ENCODE measurements at places on chromosomes 6 and 20.

- peaks cover 7% of the 10 kb centered on the region for H3K4me1 ChIP-seq
- H3K4me3 ChIP-seq: no peak overlapping the region
- no peaks in the 10 kb centered on the region for H3K27me3 ChIP-seq
These were observed 358.9 kb upstream of the ARID1B start for GRCh38 chr6:156418253-156418652.

DNA sequence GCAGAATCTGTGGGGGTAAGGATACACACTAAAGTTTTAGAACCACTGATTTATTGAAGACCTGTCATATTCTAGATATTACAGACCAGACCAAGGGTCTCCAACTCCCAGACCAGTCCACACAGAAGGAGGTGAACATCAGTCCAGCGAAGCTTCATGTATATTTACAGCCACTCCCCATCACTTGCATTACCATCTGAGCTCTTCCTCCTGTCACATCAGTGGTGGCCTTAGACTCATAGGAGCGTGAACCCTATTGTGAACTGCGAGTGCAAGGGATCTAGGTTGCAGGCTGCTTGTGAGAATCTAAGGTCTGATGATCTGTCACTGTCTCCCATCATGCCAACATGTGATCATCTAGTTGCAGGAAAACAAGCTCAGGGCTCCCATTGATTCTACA is 5.0 kb upstream of the BCLAF1 start:
- no peaks in the 10 kb centered on the region for H3K27me3 ChIP-seq
- no peak overlapping the region for H3K27ac ChIP-seq
- DNase-seq: no peak
- H3K4me3 ChIP-seq: no peak overlapping the region
- H3K36me3 ChIP-seq: no peaks in the 10 kb centered on the region

DNA sequence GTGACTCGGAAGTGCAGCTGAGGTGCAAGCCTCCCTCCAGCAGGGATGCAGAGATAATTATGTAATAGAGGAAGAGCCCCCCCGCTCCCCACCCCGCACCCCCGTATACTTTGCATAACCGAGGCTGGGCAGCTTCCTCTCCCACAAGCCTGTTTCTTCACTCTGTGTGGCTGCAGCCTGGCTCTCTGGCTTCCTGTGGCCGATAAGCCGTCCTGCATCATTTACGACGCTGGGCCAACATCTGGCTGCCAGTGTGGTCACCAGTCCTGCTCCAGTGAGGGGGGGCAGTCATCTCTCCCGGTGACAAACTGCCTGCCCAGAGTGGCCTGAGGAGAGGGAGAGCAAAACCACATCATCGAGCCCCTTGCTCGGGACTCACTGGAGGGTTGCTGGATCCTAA is 59.2 kb downstream of the RBM38 start:
- peaks cover 21% of the 10 kb centered on the region for H3K4me1 ChIP-seq
- H3K4me3 ChIP-seq: no peak overlapping the region
- no peak for DNase-seq
- H3K27me3 ChIP-seq: no peaks in the 10 kb centered on the region
- no peaks in the 10 kb centered on the region for H3K36me3 ChIP-seq
- no peak overlapping the region for H3K27ac ChIP-seq

DNA sequence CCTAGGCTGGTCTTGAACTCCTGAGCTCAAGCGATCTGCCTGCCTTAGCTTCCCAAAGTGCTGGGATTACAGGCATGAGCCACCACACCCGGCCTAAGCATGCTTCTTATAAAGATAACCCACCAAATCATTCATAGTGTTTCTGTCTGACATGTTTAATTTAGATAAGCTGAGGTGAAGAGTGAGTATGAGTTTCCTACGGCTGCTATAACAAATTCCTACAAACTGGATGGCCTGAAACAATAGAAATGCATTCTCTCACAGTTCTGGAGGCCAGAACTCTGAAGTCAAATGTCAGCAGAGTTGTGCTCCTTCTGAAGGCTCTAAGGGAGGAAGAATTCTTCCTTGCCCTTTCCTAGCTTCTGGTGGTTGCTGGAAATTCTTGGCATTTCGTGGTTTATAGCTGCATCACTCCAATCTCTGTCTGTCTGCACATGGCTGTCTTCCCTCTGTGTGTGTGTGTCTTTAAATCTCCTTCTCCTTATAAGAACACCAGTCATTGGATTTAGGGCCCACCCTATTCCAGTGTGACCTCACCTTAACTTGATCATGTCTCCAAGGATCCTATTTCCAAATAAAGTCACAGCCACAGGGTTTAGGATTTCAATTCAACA is 29.9 kb downstream of the MAPK13 start:
- no peak for DNase-seq
- no peaks in the 10 kb centered on the region for H3K4me1 ChIP-seq
- H3K36me3 ChIP-seq: no peaks in the 10 kb centered on the region
- H3K27ac ChIP-seq: no peak overlapping the region
- no peak overlapping the region for H3K4me3 ChIP-seq

- no peak overlapping the region for H3K27ac ChIP-seq
- no peaks in the 10 kb centered on the region for H3K36me3 ChIP-seq
- DNase-seq: no peak
- no peaks in the 10 kb centered on the region for H3K4me1 ChIP-seq
- H3K27me3 ChIP-seq: no peaks in the 10 kb centered on the region
These were observed 136.3 kb downstream of the TFAP2C start for GRCh38 chr20:56765172-56766073.

- no peak overlapping the region for H3K4me3 ChIP-seq
- H3K4me1 ChIP-seq: no peaks in the 10 kb centered on the region
- H3K36me3 ChIP-seq: no peaks in the 10 kb centered on the region
- DNase-seq: no peak
These were observed 234.5 kb upstream of the PRDM1 start for GRCh38 chr6:105851606-105852005.

- H3K27ac ChIP-seq: no peak overlapping the region
- no peaks in the 10 kb centered on the region for H3K27me3 ChIP-seq
- H3K4me3 ChIP-seq: no peak overlapping the region
- no peak for DNase-seq
- no peaks in the 10 kb centered on the region for H3K4me1 ChIP-seq
These were observed 155.7 kb upstream of the JARID2 start for GRCh38 chr6:15090145-15090579.

DNA sequence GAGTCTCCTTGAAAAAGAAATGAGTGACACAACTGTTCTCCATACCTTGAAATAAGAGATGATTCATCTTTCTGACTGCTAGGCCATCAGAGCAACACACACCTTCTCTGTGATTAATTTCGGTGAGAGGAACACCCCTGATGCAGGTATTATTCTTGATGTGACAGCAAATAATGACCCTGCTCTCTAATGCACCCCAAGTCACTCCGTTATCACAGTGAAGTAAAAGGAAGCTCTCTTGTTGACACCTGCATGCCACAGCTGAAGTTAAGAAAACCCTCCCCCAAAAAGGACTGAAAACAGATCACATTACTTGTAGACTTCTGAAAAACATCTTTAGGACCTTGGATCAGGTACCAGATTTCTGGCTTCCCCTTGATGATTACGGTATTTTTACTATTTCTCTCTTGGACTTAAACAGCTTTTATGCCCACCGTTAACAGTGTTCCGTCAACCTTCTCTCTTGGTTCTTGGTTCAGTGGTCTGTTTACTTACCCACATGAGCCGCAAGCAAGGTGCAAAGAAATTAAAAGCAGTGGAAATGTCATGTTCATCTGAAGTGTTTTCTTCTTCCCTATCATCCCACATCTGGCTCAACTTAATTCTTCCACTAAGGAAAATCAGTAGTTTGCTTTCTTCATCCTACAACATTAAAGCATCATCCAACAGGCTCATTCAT is 249.7 kb downstream of the GMPR start:
- DNase-seq: no peak
- H3K27ac ChIP-seq: peak overlapping the region; percentile 50
- peaks cover 28% of the 10 kb centered on the region for H3K4me1 ChIP-seq
- H3K36me3 ChIP-seq: peaks cover 4% of the 10 kb centered on the region
- no peaks in the 10 kb centered on the region for H3K27me3 ChIP-seq

GRCh38 chr20:43853174-43853803 is 61.4 kb upstream of the TOX2 start:
- DNase-seq: no peak
- no peaks in the 10 kb centered on the region for H3K27me3 ChIP-seq
- no peak overlapping the region for H3K27ac ChIP-seq
- H3K4me1 ChIP-seq: no peaks in the 10 kb centered on the region
- no peaks in the 10 kb centered on the region for H3K36me3 ChIP-seq

- H3K27me3 ChIP-seq: no peaks in the 10 kb centered on the region
- no peak overlapping the region for H3K27ac ChIP-seq
- no peaks in the 10 kb centered on the region for H3K36me3 ChIP-seq
- no peaks in the 10 kb centered on the region for H3K4me1 ChIP-seq
- no peak overlapping the region for H3K4me3 ChIP-seq
These were observed 5.6 kb upstream of the KLHL31 start for GRCh38 chr6:53671111-53671510.

DNA sequence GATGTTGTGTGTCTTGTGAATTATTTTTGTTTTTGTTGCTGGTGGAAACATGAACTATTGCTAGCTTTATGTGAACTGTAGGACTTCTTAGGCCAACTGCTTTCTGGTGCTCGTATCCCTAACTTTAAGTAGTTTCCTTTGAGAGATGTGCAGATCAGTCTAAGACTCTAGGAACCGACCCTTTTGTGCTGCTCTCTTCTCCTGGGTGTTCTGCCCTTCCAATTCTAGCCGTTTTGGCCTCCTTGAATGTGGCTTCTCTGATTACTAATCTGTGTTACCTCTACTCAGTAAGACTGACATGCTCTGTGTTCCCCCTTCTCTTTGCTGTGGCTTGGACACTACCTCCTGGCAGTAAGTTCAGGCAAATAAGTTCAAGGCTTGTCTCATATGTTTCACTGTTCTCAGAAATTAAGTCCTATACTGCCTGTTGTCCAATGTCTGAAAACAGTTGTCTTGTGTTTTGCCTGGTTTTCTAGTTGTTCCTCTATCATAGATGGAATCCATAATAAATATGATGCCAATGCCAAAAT is 58.0 kb downstream of the FOXO3 start:
- H3K36me3 ChIP-seq: no peaks in the 10 kb centered on the region
- no peak overlapping the region for H3K4me3 ChIP-seq
- H3K27ac ChIP-seq: no peak overlapping the region
- no peaks in the 10 kb centered on the region for H3K27me3 ChIP-seq

DNA sequence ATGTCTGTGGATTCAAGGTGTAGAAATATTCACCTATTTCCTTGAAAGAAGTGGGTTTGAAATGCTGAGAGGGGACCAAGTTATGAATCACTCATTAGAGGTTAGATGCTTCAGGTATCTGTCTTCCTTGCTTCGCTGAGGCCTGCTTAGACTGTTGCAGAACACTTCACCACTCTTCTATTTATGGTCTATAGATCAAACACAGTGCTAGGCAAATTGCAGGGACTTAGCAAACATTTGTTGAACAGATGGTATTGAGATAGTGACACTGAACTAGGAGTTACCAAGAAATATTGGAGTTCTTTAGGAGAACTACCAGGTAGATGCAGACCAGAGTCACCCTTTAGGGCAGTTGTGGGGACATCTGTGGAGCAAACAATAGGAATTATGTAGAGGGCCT is 123.8 kb downstream of the RFPL4B start:
- H3K36me3 ChIP-seq: no peaks in the 10 kb centered on the region
- H3K27ac ChIP-seq: no peak overlapping the region
- DNase-seq: no peak

- H3K36me3 ChIP-seq: no peaks in the 10 kb centered on the region
- no peaks in the 10 kb centered on the region for H3K27me3 ChIP-seq
- peaks cover 30% of the 10 kb centered on the region for H3K4me1 ChIP-seq
- H3K27ac ChIP-seq: peak overlapping the region; percentile 100
These were observed 746 bp downstream of the NUP153 start for GRCh38 chr6:17705778-17706579.

GRCh38 chr20:16953858-16954257 is 205.7 kb downstream of the OTOR start:
- H3K36me3 ChIP-seq: no peaks in the 10 kb centered on the region
- no peaks in the 10 kb centered on the region for H3K4me1 ChIP-seq
- H3K27ac ChIP-seq: no peak overlapping the region
- no peak overlapping the region for H3K4me3 ChIP-seq
- H3K27me3 ChIP-seq: no peaks in the 10 kb centered on the region

- no peak for DNase-seq
- H3K4me1 ChIP-seq: peaks cover 16% of the 10 kb centered on the region
- H3K27ac ChIP-seq: no peak overlapping the region
- H3K27me3 ChIP-seq: peaks cover 20% of the 10 kb centered on the region
These were observed 2.6 kb downstream of the SAMD5 start for GRCh38 chr6:147510929-147511590.

DNA sequence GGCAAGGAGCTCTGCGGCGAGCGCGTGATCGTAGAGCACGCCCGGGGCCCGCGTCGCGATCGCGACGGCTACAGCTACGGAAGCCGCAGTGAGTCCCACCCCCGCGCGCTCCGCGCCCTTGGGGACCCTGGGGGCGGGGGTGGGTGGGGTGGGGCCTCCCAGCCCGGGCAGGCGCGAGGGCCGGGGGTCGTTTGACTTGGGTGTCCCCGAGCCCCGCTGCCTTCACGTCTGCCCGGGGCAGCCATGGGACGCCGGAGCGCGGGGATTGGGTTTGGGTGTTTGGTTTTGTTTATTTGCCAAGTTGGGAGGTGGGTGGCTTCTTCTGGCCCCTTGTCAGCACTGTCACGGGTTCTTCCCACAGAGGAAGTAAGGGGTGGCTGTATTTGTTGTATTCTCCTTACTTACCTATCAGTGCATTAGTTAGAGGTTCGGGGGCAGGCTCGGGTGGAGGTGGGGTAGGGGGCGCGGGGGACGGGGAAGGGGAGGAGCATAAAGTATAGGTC is 777 bp downstream of the SRSF6 start:
- H3K36me3 ChIP-seq: peaks cover 45% of the 10 kb centered on the region
- H3K27ac ChIP-seq: peak overlapping the region; percentile 100
- H3K27me3 ChIP-seq: no peaks in the 10 kb centered on the region
- H3K4me1 ChIP-seq: peaks cover 17% of the 10 kb centered on the region
- peak overlapping the region; percentile 92 for H3K4me3 ChIP-seq
- DNase-seq: no peak

DNA sequence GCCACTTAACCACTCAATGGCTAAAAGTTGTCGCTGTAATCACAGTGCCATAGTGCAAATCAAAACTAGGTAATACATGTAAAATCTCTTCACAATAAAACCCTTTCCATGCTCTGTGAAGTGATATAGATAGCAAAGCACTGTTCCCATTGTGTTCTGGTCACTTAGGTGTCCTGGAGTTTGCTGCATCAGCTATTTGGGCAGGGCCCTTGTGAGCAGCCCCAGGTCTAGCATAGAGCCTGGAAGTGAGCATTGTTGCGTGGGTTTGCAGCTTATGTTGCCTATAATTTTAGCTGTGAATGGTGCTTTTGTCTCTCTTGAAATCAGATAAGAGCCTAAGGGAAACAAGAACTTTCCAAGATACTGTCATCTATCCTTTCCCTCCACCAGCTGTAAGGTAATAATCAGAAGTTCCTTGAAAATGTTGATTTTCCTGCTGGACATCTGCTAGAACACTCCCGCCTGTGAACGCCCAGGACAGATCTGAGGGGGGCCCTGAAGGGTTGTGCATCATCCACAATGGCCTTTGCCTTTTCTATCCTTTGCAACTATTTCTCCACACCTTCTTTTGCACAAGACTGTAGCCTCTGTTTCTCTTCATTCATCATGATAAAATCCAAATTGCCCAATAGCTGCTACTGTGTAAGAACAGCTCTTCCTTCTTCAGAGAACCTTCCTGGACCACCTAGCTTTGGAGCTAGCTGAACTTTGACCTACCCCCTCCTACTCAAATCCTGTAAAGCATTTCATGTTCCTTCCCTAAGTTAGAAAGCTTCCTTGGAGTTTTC is 57.0 kb downstream of the TNFAIP3 start:
- H3K27ac ChIP-seq: no peak overlapping the region
- no peak overlapping the region for H3K4me3 ChIP-seq
- no peak for DNase-seq
- no peaks in the 10 kb centered on the region for H3K27me3 ChIP-seq
- no peaks in the 10 kb centered on the region for H3K36me3 ChIP-seq
